BJ (cell line): ENCODE measurements at places on chromosomes 5 and 9. TPM values are rescaled to one million over a fixed set of nuclear protein-coding genes. Genes with fewer than 3 reads are reported as not detected.

- DNase-seq, result no peak
Observed at GRCh38 chr9:477193-477592, 262.5 kb downstream of the DOCK8 start.

GRCh38 chr9:74025402-74025925, 471.7 kb upstream of the RORB start:
- peak; percentile 5 for DNase-seq

The MTAP gene
- polyA plus RNA-seq, result 14.2 and 18.2 TPM in 2 replicates

The URM1 gene
- 68.7 and 95.7 TPM in 2 replicates for polyA plus RNA-seq

The SPINK9 gene
- polyA plus RNA-seq, result not detected in 2 replicates
